ENCODE measurements at places on chromosomes 1 and 21.

- no peak for DNase-seq
Observed at GRCh38 chr1:184621260-184621659, 133.4 kb downstream of the EDEM3 start.

- DNase-seq, result no peak
Observed at GRCh38 chr1:184743062-184743756, 11.4 kb downstream of the EDEM3 start.

GRCh38 chr1:15038232-15039016 is 115.1 kb upstream of the TMEM51 start:
- DNase-seq, result no peak

DNA sequence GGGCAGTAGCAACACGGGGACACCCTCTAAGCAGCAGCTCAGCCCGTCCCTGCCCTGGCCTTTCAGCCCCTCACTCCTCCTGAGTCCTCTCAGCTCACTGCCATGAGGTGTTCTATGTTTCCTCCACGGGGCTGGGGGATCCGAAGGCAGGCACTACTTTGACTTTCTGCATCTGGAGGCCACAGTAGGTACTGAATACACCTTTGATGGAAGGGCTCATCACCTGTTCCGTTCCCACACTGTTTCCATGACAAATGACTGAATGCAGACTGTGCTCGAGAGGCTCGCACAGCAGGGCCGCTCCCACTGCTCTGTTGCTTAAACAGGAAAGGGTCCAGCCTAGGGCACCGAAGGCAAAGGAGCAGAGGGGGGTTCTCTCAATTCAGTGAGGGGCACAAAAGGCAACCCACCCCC is 77.6 kb upstream of the DNAH14 start:
- DNase-seq, result no peak

DNA sequence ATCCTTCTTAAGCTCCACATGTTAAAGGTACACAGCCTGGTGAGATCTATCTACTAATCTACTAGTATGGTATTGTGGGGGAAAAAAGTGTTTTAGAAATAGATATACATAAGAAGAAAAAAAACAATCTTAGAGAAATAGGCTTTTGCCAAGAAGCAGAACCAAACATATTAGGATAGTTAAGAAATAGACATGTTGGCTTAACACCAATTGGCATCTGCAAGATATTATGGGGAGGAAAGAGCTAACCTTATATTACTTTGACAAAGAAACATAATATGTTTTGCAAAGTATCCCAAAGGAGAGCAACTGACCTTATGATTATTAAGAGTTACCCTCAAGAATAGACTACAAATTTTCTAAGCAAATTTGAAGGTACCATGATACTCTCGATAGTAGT is 202.9 kb downstream of the BRINP3 start:
- DNase-seq, result no peak

DNA sequence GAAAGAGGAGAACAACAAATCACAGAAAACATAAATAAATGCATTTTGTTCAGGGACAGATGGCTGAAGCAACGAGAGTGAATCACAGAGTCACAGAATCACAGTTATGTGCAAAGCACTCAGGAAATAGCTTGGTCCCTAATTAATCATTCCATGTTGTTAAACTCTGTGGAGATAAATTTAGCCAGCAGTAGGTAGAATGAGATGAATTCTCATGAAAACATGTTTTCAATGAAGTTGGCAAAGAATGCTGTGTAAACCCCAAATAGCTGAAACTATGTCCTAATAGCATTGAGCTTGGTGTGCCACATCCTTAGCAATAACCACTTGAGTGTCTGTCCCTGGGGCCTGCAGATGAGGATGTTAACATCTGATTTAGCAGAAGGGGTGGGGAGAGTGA is 20.4 kb downstream of the LEPR start:
- no peak for DNase-seq

GRCh38 chr1:64147759-64148158 is 55.7 kb upstream of the UBE2U start:
- DNase-seq, result no peak

DNA sequence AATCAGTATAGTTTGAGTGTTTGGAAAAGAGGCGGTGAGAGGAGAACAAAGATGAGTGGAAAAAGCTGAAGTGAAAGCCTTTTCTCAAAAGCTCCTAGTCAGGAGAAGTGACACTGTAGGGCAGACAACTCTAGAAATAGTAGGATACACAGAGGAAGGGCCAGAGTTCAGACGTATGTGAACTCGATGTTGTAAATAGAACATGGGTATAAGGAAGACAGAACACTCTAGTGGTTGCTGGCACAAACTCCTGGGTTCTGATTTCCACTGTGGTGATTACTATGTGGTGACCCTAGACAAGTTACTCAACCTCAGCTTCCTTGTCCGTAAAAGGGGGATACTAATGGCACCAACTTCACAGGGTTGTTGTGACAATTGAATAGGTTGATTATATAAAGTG is 30.2 kb upstream of the MGST3 start:
- DNase-seq, result no peak

GRCh38 chr1:178566187-178566586 is 53.3 kb downstream of the TEX35 start:
- no peak for DNase-seq

GRCh38 chr1:205547936-205548827 is 43.7 kb downstream of the CDK18 start:
- no peak for DNase-seq

DNA sequence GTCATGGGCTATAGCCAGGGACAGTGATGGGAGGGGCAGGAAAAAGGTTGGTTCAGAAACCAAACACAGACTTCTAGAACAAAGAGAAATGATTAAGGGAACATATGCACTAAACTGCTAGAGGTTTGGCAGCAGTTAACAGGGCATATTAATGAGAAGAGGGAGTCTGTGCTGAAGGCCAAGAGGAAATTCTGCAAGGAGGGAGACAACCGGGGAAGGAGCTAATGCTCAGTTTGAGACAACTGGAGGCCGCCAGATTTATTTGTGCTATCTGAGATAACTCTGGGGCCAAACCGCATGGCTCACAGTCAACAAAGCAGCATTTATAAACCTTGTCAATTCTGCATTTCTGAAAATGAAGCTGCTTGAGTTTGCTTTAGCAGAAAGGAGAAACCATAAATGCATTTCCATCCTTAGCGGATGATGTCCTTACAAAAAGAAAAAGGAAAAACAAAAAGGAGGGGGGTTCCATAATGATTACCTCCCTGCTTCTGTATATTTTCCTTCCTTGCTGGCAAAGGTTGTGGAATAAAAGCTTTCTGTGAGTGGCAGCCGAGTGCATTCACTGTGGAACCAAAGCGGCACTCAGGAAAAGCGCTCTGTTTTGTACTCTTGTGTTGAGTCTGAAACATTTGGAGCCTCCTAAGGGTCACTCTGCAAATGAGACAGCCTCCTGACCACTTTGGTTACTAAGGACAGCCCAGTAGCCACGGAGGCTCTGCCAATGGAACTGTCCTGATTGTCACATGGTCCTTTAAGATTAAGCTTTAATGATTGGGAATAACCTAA is 70.3 kb downstream of the SIM2 start:
- no peak for DNase-seq

DNA sequence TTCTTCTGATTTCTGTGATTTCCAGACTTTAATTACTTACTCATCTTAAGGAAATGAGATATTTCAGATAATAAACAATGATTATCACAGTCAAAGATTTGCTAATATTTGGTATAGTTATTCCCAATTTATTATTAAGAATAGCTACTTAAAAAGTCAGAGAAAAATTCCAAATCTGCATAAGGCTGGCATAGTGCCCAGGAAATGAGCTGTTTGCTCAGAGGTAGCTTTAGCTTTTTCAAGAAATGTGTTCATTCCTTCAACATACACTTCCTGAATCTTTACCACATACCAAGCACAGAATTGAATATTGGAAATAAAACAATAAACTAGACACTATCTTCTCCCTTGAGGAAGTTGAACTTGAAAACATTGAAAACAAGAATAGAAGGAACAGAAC is 44.3 kb upstream of the KCNK1 start:
- DNase-seq, result no peak

DNA sequence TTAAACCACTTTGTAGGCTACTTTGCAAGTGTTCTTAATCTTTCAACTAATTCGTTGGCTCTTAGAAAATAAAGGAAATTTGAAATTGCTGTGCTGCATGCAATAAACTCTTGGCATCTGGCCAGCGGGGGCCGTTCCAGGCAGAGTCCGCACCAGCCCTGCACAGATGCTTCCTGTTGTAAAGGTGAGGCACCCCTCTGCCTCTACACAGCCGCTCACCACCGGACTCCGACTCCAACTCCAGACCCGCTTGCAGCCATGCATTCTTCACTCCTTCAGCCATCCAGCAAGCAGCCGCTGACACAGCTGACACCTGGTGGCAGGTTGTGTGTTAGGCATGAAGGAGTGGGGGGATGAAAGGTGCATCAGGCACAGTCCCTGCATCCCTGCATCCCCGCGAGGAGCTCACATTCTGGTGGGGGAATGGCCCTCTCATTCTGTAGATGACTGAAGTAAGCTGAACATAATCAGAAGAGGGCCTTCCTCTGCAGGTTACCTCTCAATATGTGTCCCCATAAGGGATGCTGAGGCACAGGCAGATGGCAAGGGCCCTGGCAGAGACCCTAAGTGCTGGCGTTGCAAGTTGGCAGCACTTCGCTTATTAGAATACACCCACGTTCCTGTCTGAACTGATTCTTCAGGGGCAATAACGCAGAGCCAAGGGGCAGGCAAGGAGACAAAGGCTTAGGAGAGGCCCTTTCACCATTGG is 56.8 kb downstream of the GLIS1 start:
- no peak for DNase-seq

- no peak for DNase-seq
Observed at GRCh38 chr1:19437891-19438294, 47.4 kb downstream of the CAPZB start.

DNA sequence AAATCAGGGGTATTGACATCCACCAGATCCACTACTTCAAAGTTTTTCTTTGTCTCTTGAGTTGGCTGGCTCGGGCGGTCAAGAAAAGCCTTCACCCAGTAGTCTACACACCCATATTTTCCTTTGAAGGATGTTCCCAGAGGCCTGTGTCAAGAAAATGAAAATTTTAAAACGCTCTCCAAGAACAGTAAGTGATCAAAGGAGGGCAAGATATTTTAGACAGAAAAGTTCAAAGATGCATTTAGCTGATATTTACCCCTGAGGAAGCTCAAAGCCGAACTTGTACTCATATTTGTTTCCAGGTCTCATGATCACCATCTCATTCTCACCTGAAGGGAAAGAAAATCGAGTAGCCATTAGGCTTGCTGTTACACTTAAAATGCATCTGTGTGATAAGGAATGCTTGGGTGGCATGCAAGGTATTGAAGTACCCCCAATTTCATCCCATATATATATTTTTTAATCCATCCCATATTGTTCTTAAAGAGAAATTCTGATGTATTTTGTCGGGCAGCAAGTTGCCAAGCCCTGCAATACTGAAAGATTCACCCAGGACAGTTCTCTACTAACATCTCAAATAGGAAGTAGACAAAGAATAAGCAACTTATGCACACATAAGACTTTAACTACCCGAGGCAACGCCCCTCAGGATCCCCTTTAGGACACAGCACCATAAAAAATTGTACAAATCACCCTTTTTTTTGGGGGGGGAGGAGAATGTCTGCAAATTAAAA is 1.1 kb downstream of the TXNIP start:
- DNase-seq, result no peak

DNA sequence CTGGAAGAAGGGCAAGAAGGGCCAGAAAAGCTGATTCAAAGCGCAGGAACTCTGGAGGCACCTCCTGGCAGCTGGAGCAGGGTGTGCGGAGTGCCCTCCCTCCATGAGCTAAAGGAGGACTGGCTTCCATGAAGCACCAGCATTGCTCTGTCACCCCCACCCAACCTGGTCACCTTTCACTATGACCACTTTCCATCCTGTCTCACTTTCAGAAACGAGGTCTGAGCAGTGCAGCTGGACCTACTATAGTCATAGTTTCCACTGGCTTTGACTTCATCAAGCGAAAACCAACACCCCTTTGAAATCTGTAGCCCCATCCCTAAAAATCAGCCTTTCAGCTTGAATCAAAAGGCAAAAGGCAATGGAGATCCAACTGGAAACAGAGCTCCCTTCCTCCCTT is 84.8 kb upstream of the CACNA1E start:
- no peak for DNase-seq

- DNase-seq, result no peak
Observed at GRCh38 chr1:12464045-12464461, 154.0 kb downstream of the DHRS3 start.

DNA sequence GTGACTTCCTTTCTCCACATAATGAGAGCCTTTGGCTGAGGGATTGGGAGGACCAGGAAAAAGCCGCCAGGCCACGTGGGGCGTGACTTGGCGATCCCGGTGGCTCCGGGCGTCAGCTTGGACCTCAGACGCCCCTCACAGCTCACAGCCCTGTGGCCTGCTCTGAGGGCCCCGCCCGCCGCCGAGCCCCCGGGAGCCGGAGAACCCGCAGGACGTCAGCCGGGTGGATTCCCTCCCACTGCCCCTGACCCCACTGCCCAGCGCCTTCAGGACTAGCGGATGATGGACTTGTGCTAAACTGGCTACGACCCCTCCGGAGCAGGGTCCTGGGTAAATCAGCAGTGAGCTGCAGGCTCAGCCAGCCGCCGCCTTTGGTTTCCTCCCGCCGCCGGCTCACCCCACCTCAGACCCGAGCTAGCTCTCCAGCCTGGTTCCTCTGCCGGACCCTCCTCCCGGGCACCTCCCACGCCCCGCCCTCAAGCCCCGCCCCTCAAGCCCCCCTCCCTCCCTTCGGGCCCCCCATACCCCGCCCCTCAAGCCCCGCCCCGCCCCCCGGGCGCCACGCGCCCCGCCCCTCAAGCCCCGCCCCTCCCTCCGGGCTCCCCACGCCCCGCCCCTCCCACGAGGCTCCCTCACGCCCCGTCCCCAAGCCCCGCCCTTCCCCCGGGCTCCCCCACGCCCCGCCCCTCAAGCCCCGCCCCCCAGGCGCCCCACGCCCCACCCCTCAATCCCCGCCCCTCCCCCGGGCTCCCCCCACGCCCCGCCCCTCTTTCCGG is 10.0 kb upstream of the FAAP20 start:
- DNase-seq, result no peak

GRCh38 chr1:31570906-31571305 is 5.4 kb upstream of the TINAGL1 start:
- no peak for DNase-seq

GRCh38 chr1:174160109-174160473 is 771 bp downstream of the RABGAP1L start:
- no peak for DNase-seq

- no peak for DNase-seq
Observed at GRCh38 chr1:231357831-231358354, 19.8 kb downstream of the SPRTN start.

DNA sequence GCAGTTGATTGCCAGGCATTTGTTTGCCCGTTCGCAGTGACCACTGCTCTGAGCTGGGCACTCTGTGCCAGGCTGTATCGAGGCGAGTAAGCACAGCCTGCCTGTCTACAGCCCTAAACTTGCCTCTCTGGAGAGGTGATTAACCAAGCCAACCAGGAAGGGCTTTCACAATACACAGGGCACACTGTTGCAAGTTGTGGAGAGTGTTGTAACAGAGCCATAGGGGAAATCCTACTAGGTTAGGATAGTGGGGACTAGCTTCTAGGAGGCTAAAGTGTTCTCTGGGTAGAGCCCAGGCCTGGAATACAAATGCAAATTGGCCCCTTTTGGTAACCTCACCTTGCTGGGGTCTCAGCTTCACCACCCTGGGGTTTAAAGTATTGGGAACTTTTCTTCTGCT is 23.8 kb downstream of the PRDM2 start:
- DNase-seq, result no peak

Measured in stimulated activated CD8-positive, alpha-beta memory T cell treated with anti-CD3 and anti-CD28 coated beads, Interleukin-7, amount 100 ng/mL, for 4 hours (primary cell).